ENCODE measurements at places on chromosomes 5 and 9.

DNA sequence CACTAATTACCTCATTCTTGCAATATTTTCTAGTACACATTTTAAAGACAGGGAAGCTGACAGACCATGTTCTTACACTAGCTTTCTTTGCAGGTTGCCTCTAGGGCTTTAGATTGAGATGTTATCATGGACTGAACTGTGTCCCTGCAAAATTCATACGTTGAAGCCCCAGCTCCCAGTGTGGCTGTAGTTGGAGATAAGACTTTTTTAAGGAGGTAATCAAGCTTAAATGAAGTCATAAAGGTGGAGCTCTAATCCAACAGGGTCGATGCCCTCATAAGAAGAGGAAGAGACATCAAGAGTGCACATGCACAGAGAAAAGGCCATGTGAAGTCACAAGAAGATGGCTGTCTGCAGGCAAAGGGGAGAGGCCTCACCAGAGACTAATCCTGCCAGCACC, 471.2 kb upstream of the ACTBL2 start:
- DNase-seq = no peak

DNA sequence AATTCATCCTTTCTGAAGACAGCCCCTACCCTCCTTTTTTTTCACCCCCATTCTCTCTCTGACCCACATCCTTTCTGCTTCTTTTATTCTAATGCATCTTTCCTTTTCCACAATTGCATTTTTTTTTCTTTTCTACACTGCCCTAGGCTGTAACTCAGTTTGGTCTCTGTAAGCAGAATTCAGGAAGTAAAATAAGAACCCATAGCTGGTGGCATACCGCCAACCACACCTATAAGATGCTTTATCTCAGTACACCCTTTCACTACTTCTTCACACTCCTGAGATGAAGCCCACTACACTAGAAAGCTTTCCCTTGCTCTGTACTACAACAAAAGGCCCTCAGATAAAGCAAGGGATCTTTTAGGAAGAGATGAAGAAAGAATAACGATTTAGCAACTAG, 16.1 kb upstream of the TSSK1B start:
- no peak for DNase-seq

- DNase-seq = no peak
These were observed 159.0 kb downstream of the HACD4 start for GRCh38 chr9:20872340-20872977.

GRCh38 chr9:77981907-77982306, 49.7 kb downstream of the GNAQ start:
- DNase-seq = no peak

DNA sequence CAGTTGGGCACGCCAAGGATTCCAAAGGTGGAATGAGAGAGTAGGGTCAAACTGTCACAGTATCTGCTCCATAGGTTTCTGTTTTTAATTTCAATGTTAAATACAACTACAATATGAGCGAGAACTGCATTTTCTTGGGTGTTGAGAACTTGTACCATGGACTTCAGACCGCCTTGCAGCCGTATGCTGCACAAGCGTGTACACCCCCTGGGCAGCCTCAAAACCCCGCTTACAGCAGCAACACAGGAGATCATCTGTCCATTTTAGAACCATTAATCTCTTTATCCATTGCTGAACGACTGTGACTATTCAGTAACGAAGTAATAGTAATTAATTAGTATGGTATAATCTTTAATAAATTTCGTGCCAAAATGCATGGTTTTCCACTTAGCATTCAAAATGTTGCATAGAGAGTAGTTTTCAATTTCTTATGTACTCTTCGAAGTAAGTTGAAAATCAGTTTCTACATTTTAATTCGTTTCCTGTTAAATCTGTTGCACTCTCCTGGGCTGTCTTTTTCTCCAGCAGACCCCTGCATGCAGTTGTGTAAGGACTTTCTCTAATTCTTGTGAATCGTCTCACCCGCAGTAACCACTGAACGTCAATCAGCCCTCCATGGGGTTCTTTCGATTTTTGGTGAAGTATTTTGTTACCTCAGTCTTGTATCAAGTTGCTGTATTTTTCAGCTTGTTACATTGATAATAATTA, 42.0 kb upstream of the GARNL3 start:
- DNase-seq = no peak

DNA sequence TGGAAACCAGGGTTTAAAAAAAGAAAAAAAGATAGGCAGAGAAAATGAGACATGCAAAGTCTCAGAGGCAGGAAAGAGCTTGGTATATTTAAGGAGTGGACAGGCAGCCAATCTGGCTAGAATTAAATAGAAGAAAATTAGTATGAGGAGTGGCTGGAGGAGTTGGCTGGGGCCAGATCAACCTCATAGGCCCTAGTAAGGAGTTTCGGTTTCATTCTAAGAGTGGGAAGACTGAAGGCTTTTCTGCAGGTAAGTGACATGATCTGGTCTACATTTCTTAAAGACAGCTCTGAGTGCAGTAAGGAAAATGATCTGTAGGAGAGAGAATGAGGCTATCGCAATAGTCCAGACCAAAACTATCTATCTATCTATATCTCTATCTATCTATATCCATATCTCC, 27.5 kb downstream of the ADRB2 start:
- no peak for DNase-seq

- DNase-seq = no peak
These were observed 17.0 kb downstream of the FGFR4 start for GRCh38 chr5:177103523-177104253.

GRCh38 chr9:116103976-116104820, 49.4 kb upstream of the PAPPA start:
- no peak for DNase-seq

- no peak for DNase-seq
These were observed 31.5 kb downstream of the PDGFRB start for GRCh38 chr5:150124111-150124557.

DNA sequence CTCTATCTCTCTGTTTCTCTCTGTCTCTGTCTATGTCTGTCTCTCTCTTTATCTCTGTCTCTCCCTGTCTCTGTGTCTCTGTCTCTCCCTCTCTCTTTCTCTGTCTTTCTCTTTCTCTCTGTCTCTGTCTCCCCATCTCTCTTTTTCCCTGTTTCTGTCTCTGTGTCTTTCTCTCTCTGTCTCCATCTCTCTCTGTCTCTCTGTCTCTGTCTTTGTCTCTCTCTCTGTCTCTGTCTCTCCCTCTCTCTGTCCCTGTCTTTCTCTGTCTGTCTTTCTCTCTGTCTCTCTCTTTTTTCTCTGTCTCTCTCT, 2.1 kb upstream of the SLC6A19 start:
- DNase-seq = no peak

- no peak for DNase-seq
These were observed 220 bp downstream of the NOTCH1 start for GRCh38 chr9:136545692-136545964.

DNA sequence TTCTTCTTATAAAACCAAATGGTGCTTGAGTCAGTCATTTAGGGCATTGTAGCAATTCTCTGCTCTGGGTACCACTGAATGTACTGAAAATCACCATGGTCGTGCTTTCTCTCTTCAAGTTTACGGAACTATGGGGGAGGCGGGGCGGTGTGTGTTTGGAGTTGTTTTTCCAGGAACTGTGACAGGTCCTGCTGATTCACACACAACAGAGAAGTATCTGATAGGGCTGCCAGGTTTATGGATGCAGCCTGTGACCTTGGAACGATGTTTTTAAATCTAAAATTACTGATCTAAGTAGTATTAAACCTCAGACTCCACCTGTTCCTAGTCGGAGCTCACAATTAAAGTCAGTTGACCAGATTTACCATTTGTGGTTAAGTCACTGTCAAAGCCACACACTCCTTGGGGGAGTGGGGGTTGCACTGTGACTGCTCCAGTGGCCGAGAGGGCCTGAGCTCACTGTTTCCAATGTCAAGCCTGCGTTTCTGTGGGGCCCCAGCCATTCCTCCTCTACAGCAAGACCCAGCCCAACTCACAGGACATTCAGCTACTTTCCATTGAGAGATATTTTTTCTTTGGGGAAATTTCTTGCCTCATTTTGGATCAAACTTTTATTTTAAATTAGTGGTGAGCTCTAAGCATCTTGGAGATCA, 44.4 kb downstream of the GADD45G start:
- no peak for DNase-seq

All from heart left ventricle (tissue), 16 donors.